ENCODE measurements at places on chromosomes 16 and 17.

DNA sequence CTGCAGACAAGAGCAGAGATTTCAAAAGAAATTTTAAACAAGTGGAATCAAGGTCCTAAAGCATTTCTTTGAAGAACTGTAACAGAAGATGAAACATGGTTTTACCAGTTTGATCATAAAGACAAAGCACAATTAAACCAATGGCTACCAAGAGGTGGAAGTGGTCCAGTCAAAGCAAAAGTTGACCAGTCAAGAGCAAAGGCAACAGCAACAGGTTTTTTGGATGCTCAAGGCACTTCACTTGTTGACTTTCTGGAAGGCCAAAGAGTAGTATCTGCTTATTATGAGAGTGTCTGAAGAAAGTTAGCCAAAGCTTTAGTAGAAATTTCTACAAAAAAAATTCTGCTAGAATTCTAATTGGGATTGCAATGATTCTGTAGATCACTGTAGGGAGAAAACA is 5.3 kb downstream of the DDX52 start:
- no peak for DNase-seq

DNA sequence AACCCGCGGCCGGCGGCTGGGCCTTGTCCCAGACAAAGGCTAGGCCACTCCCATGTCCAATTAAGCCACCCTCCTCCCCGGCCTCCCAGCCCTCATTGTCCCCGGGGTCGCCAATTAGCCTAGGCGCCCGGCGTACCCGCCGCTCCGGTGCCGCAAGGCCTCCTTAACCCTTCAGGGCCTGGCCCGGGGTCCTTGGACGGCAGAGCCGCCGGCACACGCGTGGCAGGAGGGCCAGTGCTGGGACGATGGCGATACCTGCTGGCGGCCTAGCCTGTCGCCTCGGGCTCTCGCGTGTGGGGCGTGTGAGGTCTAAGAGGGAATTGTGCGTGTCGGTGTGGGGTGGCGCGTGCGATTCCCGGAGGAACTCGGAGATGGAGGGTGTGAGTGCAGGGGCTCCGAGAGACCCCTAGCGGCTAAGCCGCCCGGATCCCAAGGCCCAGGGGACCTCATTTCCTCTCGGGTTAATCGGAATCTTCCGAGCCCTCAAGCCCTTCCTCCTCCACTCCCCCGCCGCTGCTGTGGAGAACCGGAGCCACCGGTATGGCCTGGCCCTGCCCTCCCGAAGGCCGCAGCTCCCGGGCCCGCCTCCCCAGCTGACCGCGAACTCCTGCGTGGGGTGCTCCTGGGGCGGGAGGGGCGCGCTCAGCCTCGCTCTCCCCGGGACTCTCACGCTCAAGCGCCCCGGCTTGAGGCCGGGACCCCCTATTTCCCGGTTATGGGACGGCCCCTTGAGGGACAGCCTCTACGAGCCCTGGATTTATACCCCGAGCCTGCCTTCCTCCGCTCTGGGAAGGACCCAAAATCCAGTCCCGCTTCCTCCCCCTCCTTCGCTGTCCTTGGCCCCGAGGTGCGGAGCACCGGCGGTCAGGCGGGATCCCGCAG is 11.9 kb downstream of the TBX2 start:
- DNase-seq: no peak

DNA sequence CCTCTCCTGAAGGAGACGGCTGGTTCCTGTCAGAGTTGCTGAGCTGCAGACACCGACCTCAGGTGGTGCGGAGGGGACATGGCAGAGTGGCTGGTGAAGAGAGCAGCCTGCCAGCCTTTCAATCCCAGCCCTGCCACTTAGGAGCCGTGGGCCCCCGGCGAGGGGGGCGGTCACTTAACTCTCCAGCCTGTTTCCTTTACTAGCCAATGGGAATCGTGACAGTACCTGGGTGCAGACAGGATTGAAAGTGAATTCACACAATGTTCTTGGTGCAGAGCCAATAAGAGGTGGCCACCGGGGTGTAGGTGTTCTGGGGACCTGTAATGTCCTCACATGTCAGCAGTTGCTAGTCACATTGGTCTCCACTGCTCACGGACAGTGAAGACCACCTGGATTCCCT is 13.5 kb downstream of the ACE start:
- DNase-seq: no peak

GRCh38 chr17:14793237-14793636 is 471.9 kb downstream of the PMP22 start:
- no peak for DNase-seq

- no peak for DNase-seq
Measured at GRCh38 chr16:8665529-8665928, 8.9 kb upstream of the ABAT start.
